Dermis microvascular lymphatic vessel endothelial cell (primary cell): ENCODE measurements at places on chromosomes 3 and 15. TPM values are rescaled to one million over a fixed set of nuclear protein-coding genes. Genes with fewer than 3 reads are reported as not detected.

Gene RTP3
- total RNA-seq: not detected in 2 replicates

Gene ST6GAL1
- total RNA-seq: 32.5 and 85.3 TPM in 2 replicates

Gene CCR1
- not detected in 2 replicates for total RNA-seq

Gene ZNF770
- 20.2 and 24.9 TPM in 2 replicates for total RNA-seq

Gene SPINT1
- 0.90 and 1.1 TPM in 2 replicates for total RNA-seq

Gene MGLL
- 30.1 and 33.4 TPM in 2 replicates for total RNA-seq

Gene UBA3
- total RNA-seq: 55.8 and 59.2 TPM in 2 replicates

Gene GOLGB1
- 28.0 and 28.2 TPM in 2 replicates for total RNA-seq

Gene TP63
- total RNA-seq: under 0.01 TPM in 1 of 2 replicates, not detected in the other

Gene REC114
- total RNA-seq: not detected in 2 replicates

Gene C2CD4A
- total RNA-seq: 3.2 and 4.3 TPM in 2 replicates

Gene EPB42
- total RNA-seq: not detected in 2 replicates

Gene C3orf49
- not detected in 2 replicates for total RNA-seq

GRCh38 chr3:33145221-33145900, 31.5 kb downstream of the CRTAP start:
- DNase-seq: no peak

GRCh38 chr3:14126887-14127505, 2.1 kb downstream of the TMEM43 start:
- no peak for DNase-seq

DNA sequence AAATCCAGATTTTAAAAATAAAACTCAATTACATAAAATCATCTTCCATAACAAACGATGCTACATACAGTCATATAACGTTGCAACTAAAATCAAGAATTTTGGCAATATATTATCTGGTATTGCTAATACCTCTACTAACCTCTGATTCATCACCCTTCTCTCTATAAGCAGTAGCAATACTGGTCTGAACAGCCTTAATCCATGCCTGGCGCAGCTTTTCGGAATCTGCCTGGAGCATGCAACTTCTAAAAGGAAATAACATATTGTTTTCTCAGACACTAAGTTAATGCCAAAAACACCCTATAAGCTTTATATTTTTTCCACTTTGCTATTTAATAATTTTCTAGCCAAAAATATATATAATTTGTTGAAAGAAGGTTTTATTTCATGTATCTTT, 35.4 kb upstream of the XXYLT1 start:
- DNase-seq: no peak

DNA sequence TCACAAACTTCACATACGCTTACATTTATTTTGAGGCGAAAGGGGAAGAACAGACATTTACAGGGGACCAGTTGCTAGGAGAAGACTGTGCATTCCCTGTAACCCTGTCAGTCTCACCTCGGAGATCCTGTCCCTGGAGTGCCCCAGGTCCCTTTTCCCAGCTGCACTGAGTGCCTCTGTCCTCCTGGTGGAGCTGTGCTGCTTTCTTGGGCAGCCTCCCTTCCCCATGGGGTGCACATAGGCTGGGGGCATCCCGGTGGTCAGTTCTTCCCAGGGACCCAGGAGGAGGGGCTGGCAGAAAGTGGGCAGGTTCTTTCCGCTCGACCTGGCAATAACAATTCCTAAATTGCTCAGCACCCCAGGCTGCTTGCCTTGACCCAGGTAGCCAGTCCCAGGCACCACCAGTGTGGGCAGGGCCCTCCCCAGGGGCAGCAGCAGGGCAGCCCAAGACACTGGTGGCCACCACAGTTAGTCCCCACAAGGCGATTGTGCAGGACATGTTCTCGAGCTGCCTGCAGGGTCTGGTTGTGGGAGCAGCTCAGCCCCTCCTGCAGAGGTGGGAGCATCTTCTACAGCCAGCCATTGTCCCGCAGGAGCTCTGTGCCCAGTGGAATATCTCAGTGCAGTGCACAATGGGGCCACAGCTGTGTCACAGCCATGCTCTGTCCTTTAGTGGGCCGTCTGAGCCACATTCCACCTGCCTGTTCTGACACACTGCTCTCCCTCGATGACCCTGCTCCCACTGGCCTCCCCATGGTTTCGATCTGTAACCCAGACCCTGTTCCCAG, 36.3 kb downstream of the APBA2 start:
- no peak for DNase-seq

- peak; percentile 22 for DNase-seq
Measured at GRCh38 chr15:69729167-69729748, 276.6 kb downstream of the RPLP1 start.

DNA sequence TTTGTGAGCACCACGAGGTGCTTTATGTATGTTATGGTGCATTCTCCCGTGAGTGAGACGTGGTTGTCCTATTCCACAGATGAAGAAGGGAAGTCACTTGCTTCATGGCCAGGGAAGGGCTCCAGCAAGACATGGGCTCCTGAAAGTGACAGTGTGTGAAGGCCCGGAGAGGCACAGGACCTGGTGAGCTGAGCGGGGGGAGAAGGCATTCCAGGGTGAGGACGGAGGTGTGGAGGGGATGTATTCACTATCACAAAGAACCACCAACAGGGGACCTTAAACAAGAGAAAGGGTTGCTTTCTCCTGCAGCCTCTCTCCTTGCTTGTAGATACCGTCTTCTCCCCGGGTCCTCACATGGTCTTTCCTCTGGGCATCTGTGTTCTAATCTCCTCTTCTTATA, 139.1 kb downstream of the FBLN2 start:
- no peak for DNase-seq

GRCh38 chr3:123155471-123156011, 46.2 kb upstream of the SEC22A start:
- DNase-seq: no peak

DNA sequence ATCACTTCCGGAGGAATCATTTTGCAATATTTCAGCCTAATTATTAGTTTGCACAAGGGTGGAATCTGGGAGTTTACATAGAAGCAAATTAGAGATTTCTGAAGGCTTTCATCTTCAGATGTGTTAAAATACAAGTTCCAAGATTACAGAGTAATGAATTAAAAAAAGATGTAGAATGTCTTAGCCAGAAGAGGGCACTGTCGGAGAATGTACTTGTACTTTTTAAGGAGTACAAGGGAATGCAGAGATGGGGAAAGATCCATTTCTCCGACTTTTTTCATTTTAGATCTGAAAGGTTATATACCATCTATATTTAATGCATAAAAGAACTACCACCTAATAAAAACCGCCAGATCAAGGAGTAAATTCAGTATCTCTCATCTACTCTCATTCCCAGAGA, 43.1 kb upstream of the WDR5B start:
- peak; percentile 46 for DNase-seq

GRCh38 chr15:49809894-49810609, 189.2 kb downstream of the DTWD1 start:
- DNase-seq: no peak

DNA sequence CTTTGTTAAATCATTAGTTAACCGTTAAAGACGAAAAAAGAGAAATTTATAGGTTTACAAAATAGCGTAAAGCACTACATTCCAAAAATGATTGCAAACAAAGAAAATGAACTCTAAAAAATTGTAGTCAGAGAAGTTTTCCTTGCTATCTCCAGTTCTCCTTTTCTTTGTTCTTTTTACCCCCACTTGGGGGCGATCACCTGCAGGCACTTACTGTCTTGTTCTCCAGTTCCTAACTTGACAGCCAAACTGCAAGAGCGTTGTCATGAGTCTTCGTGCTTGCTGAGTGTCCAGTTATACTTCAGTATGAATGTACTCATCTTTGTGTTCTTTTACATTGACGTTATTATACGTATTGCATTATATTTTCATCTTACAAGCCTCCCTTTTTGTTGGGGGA, 54.5 kb downstream of the CHD2 start:
- peak; percentile 12 for DNase-seq

DNA sequence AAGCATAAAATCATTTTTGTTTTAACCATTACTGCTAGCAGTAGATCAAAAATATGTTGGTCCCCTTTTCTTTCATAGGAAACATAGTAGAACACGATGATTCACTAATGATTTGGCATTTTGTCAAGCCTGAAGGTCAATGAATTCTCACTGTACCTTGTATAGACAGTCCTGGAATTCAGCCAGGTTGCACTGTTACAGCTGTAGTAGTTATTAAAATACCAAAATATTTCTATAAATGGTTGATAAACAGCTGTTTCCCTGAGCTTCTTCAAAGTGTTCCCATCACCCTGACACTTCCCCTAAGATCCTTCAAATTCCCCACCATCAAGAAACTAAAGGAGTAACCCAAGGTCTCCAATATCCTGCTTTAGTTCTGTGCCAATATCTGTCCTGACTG, 200.9 kb downstream of the ATP8B4 start:
- peak; percentile 60 for DNase-seq

GRCh38 chr3:37957539-37957936, 33.0 kb upstream of the VILL start:
- no peak for DNase-seq

- DNase-seq: no peak
Measured at GRCh38 chr15:37394402-37395099, 294.2 kb upstream of the MEIS2 start.

DNA sequence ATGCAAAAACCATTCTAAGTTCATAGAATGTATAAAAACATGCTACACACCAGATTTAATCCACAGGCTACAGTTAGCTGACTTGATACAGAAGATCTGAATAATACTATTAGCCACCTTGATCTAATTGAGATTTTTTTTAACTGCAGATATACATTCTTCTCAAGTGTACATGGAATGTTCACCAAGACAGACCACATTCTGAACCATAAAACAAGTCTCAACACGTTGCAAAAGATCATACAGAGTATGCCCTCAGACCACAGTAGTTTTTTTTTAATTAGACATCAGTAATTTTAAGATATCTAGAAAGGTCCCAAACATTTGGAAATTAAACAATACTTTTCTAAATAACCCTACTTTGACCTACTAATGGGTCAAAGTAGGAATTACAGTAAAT, 83.3 kb downstream of the FGF7 start:
- DNase-seq: no peak

- peak; percentile 90 for DNase-seq
Measured at GRCh38 chr3:184777566-184778356, 34.2 kb upstream of the VPS8 start.

- DNase-seq: no peak
Measured at GRCh38 chr15:68353421-68354135, 76.0 kb downstream of the FEM1B start.

DNA sequence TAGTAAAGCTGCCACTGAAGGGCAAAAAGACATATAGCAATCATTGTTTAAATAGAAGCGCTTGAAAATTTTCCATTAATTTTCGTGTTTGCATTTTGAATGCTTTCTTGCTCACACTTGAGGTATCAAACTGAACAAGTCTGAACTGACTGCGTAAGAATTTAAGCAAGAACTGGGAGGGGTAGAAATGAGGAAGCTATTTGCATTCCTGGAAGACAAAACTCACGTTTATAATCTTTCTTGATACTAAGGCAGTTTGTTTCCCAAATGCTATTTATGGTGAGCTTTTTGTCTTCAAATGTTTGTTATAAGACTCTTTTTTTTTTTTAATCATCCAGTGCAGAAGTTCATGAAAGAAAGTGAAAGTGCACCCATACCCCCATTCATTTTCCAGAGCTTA, 499.8 kb upstream of the TPRG1 start:
- no peak for DNase-seq

DNA sequence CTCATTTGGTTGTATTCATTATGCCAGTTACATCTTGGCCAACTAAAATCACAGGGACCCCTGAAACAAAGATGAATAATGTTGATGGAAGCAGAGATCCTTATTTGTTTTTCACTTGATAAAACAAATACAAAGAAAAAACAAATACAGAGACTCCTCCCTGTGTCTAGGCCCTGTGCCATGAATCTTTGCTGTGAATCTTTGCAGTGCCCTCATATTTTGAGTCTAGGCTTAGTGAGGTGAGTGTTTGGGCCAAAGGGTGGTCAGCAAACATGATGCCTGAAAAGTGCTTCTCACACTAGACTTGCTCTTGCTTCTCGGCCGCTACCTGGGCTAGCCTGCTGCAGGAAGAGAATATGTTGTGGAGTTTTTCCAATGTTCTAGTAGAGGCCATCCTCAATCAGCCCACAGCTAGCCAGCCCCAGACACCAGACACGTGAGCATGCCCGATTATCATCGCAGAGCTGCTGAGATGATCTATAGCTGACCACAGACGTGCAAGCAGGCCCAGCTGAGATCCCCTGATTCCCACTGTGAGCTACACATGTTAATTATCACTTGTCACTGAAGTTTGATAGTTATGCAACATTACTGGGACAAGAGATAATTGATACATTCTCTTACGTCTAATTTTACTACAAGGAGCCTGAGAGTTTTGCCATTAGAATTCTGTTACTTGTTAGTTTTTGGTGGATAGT, 191.4 kb downstream of the THRB start:
- DNase-seq: no peak

DNA sequence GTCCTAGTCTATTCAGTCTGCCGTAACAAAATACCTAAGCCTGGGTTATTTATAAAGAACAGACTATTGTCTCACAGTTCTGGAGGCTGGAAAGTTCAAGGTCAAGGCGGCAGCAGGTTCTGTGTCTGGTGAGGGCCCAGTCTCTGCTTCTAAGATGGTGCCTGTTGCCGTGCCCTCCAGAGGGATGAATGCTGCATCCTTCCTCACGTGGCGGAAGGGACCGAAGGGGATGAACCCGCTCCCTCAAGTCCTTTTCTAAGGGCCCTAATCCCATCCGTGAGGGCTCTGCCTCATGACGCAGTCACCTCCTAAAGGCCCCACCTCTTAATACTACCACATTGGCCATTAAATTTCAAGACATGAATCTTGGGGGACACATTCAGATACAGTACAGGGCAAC, 133.7 kb downstream of the CHSY1 start:
- no peak for DNase-seq

GRCh38 chr3:67045711-67046465, 47.8 kb downstream of the KBTBD8 start:
- no peak for DNase-seq

DNA sequence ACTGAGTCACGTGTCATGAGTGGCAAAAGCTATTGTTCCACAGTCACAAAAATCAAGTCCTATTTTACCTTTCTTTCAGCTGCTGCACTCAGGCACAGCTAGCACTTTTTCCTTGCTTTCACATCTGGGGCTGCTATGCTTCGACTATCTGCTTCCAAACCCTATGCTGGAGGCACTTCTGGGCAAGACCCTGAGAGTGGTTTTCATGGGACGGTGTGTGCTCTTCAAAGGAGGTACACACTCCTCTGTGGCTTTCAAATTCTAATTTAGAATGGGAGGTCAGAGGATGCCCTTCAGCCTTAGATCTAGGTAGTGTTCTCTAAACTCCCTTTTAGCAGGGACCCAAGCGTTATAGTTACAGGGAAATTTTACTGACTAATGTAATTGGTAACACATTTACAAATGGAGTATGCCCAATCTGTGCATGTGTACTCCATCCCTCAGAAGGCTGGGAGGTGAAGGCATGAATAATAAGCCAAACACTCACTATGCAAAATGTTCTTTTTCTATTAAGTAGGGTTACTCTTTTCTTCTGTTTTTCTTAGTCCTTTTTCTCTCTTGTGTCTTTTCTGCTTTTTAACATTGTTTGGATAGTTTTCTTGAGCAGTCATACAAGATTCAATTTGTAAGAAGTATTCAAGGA, 188.3 kb downstream of the LSAMP start:
- no peak for DNase-seq

DNA sequence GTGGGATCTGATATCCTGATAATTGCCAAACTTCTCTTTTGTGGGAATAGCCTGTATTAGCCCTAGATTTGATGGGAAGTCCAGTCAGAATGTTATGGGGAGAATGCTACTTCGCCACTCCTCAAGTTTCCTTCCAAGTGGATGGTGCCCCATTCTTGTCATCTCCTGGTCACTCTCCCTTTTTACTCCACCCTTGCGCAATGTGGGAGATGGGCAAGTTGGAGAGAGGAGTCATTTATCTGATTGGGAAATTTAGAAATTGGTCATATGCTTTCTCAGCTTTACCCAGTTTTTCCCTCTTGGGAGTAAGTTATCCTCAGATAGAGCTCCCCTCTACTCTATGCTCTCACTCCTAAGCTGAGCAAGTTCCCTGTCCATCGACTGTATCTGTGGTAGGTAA, 14.4 kb downstream of the FANCD2OS start:
- no peak for DNase-seq
